Non-pigmented ciliary epithelial cell (primary cell): ENCODE measurements at places on chromosomes 2 and 18.

DNA sequence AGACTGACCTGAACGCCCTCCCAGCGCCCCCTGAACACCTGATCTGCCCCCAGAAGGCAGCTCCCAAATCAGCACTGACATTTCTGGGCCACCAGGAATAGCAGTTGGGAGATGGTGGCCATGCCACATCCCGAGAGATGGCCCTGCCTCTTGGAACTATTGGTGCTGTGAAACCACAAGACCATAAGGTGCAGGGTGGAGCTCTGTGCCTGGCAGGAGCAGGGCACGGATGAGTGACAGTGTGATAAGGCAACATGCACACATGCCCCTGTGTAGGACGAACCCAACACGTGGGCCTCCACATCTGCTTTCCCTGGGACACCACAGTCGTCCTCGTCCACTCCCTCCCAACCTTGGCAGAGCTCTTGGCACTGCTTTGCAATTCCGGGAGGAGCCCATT lies 26.9 kb downstream of the ANO7 start:
- DNase-seq = no peak

- DNase-seq = no peak
These were observed 19.8 kb downstream of the LONRF2 start for GRCh38 chr2:100302585-100302892.

DNA sequence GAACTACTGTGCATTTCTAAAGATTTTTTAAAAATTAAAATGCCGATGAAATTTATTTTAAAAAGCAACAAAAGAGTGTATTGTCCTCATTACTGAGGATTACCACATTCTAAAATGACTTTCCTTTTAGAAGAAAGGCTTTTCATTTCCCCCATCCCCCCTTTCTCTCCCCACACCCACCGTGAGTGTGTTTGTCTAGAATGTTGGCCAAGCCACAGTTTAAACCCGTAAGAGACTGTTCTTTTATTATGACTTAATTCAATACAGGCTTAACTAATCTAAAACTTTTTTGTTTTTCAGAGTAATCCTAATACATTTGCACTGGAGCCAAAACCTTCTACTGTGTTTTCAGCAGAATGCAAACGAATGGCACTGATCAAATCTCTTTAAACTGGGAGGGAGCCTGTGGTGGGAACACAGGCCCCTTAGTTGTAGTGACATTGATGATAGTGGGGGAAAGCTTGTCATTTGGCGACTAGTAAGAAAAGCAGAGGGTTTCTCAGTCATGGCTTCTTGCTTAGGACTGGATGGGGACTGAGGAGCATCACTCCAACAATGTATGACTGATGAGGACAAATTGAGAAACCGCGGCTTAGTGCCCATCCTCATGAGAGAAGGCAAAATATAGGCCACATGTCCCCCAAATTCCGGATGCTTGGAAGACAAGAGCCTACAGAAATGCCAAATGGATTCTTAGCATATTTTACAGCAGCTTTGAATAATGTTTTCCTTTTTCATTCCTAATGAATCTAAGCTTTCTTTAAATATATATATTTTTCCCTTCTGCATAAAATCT lies 154.0 kb upstream of the SMIM21 start:
- DNase-seq = no peak

DNA sequence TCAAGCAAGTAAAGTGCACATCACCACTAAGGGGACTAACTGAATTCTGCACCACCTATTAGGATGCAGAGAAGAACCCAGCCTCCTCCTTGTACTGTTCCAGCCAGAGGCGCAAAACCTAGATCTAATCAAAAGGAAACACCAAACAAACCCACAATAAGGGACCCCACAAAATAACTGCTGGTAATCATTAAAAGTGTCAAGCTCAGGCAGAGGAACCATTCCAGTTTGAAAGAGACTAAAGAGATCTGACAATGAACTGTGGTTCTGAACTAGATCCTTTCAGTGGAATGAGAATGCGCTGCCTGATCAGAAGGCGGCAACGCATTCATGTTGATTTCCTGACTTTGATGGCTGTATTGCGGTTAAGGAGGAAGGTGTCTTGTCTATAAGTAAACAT lies 16.8 kb downstream of the HDLBP start:
- no peak for DNase-seq

GRCh38 chr2:146532009-146532408 lies 1312.8 kb upstream of the ACVR2A start:
- DNase-seq = no peak

- no peak for DNase-seq
These were observed 173.4 kb upstream of the BOD1L2 start for GRCh38 chr18:56973487-56973886.
